A673 (cell line): ENCODE measurements at places on chromosomes 13 and 19.

GRCh38 chr13:32594157-32594738, 8.0 kb downstream of the PDS5B start:
- no peaks in the 10 kb centered on the region for H3K27me3 ChIP-seq
- peak; percentile 24 for DNase-seq
- H3K27ac ChIP-seq = no peak overlapping the region

- no peaks in the 10 kb centered on the region for H3K27me3 ChIP-seq
- H3K4me1 ChIP-seq = no peaks in the 10 kb centered on the region
- H3K27ac ChIP-seq = no peak overlapping the region
- peak; percentile 6 for DNase-seq
- no peak overlapping the region for H3K4me3 ChIP-seq
These were observed 170.6 kb downstream of the KCTD12 start for GRCh38 chr13:76715621-76716020.

DNA sequence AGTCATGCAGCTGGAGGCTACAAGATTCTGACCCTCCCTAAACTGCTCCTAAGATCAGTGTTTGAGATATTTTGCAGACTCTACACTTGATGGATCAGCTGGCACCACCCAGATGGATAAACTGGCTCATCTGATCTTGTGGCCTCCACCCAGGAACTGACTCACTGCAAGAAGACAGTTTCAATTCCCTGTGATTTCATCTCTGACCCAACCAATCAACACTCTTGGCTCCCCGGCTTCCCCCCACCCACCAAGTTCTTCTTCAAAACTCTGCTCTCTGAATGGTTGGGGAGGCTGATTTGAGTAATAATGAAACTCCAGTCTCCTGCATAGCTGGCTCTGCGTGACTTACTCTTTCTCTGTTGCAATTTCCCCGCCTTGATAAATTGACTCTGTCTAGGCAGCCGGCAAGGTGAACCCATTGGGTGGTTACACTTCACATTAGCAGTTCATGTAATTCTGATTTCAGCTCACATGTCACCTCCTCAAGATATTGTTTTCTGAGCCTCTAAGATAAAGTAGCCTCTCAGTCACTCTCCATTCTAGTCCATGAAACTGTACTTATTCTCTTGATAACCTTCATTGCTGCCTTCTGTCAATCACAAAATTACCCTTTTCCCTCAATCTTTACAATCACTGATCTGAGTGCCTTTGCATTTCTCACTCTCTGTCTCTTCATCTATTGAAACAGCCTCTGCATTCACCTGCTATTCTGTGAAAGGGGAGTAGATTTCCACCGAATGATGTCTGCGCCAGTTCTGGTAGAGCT, 9.9 kb upstream of the FPR3 start:
- H3K4me3 ChIP-seq = no peak overlapping the region
- H3K27ac ChIP-seq = no peak overlapping the region
- H3K36me3 ChIP-seq = no peaks in the 10 kb centered on the region
- DNase-seq = peak; percentile 56
- peaks cover 28% of the 10 kb centered on the region for H3K27me3 ChIP-seq
- H3K4me1 ChIP-seq = no peaks in the 10 kb centered on the region

DNA sequence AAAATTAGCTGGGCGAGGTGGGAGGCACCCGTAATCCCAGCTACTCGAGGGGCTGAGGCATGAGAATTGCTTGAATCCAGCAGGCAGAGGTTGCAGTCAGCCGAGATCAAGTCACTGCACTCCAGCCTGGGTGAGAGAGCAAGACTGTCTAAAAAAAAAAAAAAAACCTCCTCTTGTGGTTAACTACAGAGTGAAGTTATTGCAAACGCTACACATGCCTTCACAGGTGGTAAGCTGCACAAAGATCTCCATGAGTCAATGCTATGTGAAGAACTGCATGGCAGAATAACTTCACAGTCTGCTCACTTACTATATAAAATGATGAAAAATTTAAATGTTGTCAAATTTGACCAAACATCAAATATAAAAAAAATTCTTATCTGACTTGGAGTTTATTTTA, 436.8 kb downstream of the FGF14 start:
- H3K36me3 ChIP-seq = no peaks in the 10 kb centered on the region
- no peaks in the 10 kb centered on the region for H3K4me1 ChIP-seq
- no peak overlapping the region for H3K4me3 ChIP-seq
- H3K27ac ChIP-seq = no peak overlapping the region

DNA sequence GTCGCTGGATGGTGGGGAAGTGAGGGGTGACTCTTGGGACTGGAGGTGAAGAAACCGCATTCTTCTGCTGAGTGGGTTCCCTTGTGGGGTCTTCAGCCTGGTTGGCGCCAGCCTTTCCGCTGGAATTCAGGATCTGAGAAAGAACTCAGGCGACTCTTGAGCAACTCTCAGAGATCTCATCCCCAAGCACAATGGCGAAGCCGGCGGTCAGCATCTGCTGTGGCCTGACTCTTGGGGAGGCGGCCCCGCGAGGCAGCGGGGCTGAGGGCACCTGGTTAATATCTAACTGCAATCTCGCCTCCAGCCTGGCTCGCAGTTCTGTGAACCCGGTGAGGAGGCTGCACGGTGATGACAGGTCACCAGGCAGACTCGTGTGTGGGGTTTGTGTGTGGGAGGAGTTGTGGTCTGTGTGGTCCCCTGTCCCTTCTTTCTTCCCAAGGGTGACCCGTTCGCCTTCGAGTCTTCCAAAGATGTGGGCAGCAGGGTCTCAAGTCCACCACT, 883 bp downstream of the ZNF441 start:
- no peaks in the 10 kb centered on the region for H3K4me1 ChIP-seq
- H3K36me3 ChIP-seq = no peaks in the 10 kb centered on the region
- peak overlapping the region; percentile 47 for H3K27ac ChIP-seq
- H3K27me3 ChIP-seq = no peaks in the 10 kb centered on the region
- peak; percentile 5 for DNase-seq
- peak overlapping the region; percentile 68 for H3K4me3 ChIP-seq

DNA sequence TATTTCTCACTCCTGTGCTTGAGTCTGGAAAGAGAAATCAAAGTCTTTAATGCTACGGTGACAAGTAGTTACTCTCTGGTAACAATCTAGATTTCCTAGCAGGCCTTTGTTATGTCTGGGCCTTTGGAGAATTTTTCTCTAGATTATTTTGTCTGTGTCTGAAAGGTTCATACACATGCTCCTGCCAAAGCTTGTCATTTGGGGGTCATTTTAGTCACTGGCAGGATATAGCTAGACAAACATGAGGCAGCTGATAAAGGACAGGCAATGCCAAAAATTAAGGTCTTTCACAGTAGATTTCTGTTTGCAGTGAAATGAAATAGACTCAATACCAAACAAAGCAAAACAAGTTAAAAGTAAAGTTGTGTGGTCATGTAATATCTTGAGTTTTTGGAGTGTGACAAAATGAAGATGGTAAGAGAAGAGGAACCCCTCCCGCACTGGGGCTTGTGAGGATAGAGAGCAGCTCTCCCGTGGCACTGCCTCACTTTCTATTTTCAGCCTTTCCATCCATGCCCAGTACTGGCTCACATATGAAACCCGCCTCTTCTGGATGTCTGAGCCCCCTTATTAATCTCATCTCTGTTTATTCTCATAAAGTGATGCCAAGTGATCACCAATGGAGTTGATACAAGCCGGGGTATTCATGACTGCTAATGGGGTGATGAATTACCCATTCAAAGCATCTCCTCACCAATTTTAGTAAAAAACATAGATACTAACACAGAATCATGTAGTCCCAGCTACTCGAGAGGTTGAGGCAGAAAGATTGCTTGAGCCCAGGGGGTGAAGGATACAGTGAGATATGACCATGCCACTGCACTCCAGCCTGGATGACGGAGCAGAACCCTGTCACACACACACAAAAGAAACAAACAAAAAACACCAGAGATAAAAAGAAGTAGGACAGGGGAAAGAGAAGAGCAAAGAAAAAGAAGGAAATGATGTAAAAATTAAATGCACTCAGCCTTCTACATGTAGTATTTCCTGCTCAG, 389.3 kb downstream of the FGF14 start:
- no peaks in the 10 kb centered on the region for H3K4me1 ChIP-seq
- no peak for DNase-seq
- no peaks in the 10 kb centered on the region for H3K36me3 ChIP-seq
- H3K27me3 ChIP-seq = no peaks in the 10 kb centered on the region
- no peak overlapping the region for H3K27ac ChIP-seq

- no peaks in the 10 kb centered on the region for H3K4me1 ChIP-seq
- H3K27ac ChIP-seq = no peak overlapping the region
- H3K4me3 ChIP-seq = no peak overlapping the region
- no peaks in the 10 kb centered on the region for H3K27me3 ChIP-seq
- no peak for DNase-seq
These were observed 18.2 kb upstream of the MED4 start for GRCh38 chr13:48112896-48113755.

DNA sequence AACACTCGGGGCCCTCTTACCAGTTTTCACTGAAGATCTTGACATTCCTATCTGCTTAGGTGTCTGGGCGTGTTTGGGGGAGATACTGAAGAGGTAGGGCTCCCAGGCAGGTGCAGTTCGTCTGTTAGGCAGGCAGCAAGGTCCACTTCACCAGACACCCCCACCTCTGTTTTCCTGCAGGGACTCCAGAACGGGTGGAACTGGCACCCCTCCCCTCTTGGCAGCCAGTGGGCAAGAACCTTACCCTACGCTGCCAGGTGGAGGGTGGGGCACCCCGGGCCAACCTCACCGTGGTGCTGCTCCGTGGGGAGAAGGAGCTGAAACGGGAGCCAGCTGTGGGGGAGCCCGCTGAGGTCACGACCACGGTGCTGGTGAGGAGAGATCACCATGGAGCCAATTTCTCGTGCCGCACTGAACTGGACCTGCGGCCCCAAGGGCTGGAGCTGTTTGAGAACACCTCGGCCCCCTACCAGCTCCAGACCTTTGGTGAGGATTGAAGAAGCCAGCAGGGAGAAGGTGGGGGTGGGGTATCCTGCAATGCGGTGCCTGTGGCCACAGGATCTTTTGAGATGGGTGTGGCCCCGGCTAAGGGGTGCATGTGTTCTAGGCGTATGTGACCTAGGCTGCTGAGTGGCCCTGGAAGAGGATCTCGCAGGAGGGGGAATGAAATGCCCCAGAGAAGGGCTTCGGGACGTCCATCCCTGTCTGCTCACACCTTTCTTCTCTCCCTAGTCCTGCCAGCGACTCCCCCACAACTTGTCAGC, 3.3 kb upstream of the ICAM4 start:
- no peaks in the 10 kb centered on the region for H3K36me3 ChIP-seq
- no peak for DNase-seq
- H3K27me3 ChIP-seq = no peaks in the 10 kb centered on the region
- H3K4me1 ChIP-seq = peaks cover 19% of the 10 kb centered on the region
- no peak overlapping the region for H3K27ac ChIP-seq

DNA sequence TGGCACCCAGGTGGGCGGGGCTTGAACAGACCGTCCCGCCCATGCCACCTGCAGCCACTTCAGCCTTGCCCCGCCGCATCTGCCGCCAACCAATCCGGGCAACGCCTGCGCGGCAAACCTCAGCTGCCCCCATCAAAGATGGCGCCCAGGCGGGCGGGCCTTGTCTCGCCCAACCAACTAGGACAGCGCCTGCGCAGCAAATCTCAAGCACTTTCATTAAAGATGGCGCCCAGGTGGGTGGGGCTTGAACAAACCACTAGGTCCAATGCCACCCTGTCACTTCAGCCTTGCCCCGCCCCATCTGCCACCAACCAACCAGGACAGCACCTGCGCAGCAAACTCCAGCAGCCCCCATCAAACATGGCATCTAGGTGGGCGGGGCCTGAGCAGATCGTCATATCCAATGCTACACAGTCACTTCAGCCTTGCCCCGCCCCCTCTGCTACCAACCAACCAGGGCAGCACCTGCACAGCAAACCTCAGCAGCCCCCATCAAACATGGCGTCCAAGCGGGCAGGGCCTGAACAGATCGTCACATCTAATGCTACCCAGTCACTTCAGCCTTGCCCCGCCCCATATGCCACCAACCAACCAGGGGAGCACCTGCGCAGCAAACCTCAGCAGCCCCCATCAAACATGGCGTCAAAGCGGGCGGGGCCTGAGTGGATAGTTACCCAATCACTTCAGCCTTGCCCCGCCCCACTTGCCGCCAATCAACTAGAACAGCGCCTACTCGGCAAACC, 1.4 kb downstream of the PEG3 start:
- H3K4me1 ChIP-seq = peaks cover 7% of the 10 kb centered on the region
- peak; percentile 97 for DNase-seq
- H3K27me3 ChIP-seq = no peaks in the 10 kb centered on the region
- peaks cover 25% of the 10 kb centered on the region for H3K36me3 ChIP-seq
- H3K27ac ChIP-seq = peak overlapping the region; percentile 95
